Brain microvascular endothelial cell (primary cell): ENCODE measurements at places on chromosomes 4 and X.

DNA sequence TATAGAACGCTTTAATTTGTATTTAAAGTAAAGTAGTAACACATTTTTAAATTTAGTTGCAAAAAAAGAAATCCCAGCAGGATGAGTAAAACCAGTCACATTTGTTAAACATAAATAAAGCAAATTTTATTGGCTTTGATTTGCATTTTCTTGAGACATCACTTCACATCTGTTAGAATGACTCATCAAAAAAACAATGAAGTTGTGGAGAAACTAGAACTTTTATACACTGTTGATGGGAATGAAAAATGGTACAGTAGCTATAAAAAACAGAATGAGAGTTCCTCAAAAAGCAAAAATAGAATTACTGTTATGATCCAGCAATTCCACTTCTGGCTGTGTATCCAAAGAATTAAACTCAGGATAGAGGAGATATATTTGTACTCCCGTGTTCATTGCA is 454.0 kb upstream of the KLHL4 start:
- no peak for DNase-seq

- no peak for DNase-seq
These were observed 217.7 kb upstream of the CENPE start for GRCh38 chr4:103415801-103416200.

- peak; percentile 5 for DNase-seq
These were observed 19.9 kb downstream of the IQSEC2 start for GRCh38 chrX:53261355-53261972.

- DNase-seq = no peak
These were observed 41.5 kb downstream of the SHROOM3 start for GRCh38 chr4:76476571-76476970.

GRCh38 chrX:31165241-31166035 is 93.6 kb upstream of the FTHL17 start:
- DNase-seq = peak; percentile 60

DNA sequence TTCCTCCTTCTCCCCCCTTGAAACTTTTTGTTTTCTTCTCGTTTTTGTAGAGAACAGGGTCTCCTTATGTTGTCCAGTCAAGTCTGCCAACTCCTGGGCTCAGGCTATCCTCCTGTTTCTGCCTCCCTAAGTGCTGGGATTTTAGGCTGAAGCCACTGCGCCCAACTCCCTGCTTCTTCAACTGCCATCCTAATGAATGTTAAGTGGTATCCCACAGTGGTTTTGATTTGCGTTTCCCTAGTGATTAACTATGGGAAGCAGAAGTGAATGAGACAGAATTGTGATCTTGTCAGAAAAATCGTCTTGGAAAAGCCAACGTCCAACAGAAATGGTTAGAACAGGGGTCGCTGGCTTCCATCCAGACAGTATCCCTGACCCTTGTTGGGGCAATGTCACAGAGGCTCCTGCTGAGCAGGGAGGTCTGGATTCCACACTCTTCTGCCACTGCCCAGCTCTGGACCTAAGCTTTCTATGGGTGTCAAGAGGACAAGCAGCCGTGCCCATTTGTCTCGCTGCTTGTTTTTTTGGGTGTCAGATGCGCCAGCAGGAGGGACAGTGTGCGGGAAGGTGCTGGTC is 869 bp upstream of the ADD1 start:
- no peak for DNase-seq

- DNase-seq = no peak
These were observed 536.2 kb downstream of the MID1IP1 start for GRCh38 chrX:39337451-39337850.

DNA sequence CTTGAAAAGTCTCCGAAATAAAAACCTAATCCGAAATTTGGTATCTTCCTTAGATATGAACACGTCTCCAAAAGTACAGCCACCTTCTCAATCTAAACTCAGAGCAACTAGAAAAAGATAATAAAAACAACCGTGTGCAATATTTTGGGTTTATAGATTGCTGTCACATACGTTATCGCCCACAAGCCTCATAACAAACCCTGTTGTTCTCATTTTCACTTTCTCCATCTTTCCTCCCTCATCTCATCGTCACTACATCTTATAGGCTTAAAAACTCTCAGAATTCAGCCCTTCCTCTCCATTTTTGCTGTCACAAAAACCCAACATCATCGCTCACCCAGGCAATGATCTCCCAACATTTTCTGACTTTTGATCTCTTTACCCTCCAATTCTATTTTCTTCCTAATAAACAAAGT is 448 bp upstream of the SCFD2 start:
- DNase-seq = no peak

- DNase-seq = no peak
These were observed 2.9 kb downstream of the SOX3 start for GRCh38 chrX:140501940-140502468.

DNA sequence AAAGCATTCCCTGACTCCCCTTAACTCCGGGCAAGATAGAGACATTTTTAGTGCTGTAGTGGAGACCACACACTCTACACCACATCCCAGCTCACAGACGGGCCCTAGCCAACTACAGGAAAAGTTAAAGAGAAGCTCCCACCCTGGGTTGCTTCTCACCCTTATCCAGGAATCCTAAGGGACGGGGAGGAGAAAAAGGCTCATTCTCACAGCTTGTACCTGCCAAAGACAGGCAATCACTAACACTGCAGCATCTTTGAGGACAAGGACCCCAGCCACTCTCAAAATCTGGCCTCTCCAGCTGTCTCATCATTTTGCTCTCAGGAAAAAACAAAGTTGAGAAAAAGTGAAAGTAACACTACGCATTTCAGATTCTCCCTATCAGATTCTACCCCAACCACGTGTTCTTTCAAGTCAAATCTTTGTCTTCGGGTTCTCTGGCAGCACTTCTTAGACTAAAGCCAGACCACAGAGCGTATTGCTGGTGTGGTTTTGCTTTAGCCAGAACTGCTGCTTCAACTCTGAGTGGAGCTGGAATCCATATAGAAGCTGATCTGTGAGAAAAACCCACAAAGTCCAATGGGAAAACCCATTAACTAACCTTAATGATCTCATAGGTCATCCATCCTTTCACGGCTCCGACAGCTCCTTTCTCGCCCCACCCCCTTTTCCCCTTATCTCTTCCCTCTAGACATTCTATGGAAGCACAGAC is 605.9 kb upstream of the DIPK2B start:
- DNase-seq = peak; percentile 84

DNA sequence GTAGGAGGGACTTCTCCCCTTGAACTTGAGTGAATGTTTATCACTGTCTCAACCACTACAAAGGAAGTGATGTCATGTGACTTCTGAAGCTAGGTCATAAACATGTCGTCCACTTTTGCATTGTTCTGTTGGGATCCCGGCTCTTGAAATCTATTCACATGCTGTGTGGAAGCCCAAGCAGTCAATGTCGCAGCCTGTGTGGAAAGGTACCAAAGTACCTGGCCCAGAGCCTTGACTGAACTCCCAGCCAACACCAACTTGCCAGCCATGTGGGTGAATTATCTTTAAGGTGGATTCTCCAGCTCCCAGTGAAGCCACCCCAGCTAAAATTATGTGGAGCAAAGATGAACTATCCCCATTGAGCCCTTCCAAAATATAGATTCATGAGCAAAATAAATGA is 85.0 kb upstream of the USP38 start:
- DNase-seq = no peak

GRCh38 chr4:108240366-108240765 is 71.6 kb upstream of the LEF1 start:
- DNase-seq = peak; percentile 12

DNA sequence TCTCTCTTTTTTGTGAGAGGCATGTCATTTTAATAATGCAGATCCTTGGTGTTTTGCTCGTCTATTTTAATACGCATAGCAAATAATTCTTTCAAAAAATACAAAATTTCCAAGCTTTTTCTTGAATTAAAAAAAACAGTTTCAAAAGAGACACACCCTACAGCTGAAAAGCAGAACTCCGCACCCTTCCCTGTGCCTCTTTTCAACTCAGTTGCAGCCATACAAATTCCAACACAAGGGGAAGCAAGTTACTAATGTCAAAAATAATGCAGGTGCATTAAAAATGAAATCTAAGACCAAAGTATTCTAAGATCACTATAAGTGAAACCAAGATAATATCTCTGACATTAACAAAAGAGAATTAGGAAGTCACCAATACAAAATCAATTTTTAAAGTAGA is 66.6 kb downstream of the NR3C2 start:
- no peak for DNase-seq

DNA sequence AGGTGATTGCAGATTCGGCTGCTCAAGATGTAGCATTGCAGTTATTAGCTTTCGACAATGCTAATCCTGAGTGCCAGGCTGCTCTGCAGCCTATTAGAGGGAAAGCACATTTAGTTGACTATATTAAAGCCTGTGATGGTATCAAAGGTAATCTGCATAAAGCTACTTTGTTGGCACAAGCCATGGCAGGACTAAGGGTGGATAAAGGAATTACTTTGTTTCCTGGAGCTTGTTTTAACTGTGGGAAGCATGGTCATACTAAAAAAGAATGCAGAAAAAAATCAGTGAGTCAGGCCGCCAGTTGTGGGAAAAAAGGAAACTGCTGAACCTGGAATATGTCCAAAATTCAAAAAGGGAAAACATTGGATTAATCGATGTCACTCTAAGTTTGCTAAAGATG is 154.9 kb upstream of the TECRL start:
- DNase-seq = no peak

DNA sequence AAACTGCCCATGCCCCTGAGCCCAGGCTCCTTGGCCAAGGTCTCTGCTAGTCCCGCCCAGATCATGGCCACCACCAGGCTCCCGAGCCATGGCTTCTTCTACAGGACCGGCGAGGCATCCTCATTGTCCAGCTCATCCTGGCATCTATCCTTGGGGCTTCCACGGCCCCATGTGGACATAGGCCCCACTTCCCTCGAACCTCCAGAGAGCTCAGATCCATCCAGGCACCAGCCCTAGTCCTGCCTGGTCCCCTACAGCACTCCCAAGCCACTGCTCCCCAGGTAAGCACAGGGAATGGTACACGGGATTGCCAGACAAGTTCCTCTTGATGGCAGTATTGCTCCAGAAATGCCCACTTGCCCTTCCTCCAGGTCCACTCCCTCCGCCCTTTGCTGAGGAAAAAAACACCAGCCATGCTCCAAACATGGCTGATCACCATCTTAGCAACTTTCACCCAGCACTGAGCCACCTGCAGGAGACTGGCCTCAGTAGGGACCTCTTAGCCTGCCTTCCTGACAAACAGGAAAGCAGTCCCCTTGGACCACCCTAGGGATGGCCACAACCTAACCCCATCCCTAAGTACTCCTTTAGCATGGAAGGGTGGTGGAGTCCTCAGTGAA is 272.1 kb upstream of the AGTR2 start:
- no peak for DNase-seq

DNA sequence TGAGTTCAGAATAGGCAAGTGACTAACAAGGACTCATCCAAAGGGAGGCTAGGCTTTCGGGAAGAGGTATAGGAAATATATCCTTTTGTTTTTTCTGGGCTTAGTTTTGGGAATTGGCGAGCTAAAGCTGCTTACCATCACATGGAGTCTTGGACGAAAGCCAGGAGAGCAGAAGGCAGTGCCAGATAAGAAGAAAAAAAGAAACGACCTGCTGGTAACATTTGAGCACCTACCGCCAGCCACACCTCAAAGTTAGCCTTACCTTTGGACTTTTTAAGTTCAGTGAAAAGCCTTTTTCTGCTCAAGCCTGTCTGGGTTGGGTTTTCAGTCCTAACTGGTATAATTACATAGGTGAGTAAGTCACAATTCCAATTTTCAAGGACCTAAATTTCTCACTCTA is 85.1 kb upstream of the LCORL start:
- DNase-seq = no peak

GRCh38 chrX:31420711-31421151 is 348.9 kb upstream of the FTHL17 start:
- DNase-seq = no peak
